ENCODE measurements at places on chromosomes 11 and 22.

- DNase-seq = no peak
Measured at GRCh38 chr11:107331728-107332127, 125.9 kb downstream of the CWF19L2 start.

- no peak for DNase-seq
Measured at GRCh38 chr11:71191201-71191600, 61.2 kb downstream of the SHANK2 start.

GRCh38 chr11:120185706-120186455 is 25.0 kb upstream of the OAF start:
- no peak for DNase-seq

- no peak for DNase-seq
Measured at GRCh38 chr11:25377466-25377865, 880.6 kb downstream of the LUZP2 start.

Measured in activated naive CD4-positive, alpha-beta T cell treated with anti-CD3 and anti-CD28 coated beads for 36 hours (primary cell).